ENCODE measurements at places on chromosomes 12 and 14.

DNA sequence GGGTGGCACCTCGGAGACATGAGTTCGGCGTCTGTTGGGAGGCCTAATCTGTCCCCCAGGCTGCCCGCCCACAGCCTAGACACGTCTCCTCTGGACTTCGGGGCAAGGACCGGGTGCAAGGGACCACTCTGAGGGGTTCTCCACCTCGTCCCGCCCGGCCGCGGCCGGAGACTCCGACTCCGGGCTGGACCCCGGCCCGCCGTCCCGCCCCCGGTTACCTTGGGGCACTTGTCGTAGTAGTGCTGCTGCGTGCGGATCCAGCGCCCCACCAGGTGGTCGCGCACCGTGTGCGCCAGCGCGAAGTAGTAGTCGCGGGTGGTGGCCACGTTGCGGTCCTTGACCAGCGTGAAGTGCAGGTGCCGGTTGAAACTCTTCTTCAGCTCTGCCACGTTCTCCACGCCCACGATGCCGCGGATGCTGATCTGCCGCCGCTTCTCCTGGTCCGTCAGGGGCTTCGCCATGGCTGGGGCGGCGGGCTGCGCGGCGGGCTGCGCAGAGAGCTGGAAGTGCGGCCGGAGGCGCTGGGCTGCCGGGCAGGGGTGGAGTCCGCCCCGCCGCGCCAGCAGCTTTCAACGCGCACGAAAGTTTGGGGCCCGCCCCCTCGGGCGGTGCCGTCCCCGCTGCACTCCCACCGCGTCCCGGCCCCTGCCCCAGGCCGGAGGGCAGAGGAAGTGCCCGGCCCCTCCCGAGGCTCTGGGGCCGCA is at the start of gene PYGL:
Gene PYGL (minus strand): TSS at position 541 of the 704 bp plus-strand sequence. CDS start 80 bp downstream, at position 461.
- peak; percentile 28 for DNase-seq

DNA sequence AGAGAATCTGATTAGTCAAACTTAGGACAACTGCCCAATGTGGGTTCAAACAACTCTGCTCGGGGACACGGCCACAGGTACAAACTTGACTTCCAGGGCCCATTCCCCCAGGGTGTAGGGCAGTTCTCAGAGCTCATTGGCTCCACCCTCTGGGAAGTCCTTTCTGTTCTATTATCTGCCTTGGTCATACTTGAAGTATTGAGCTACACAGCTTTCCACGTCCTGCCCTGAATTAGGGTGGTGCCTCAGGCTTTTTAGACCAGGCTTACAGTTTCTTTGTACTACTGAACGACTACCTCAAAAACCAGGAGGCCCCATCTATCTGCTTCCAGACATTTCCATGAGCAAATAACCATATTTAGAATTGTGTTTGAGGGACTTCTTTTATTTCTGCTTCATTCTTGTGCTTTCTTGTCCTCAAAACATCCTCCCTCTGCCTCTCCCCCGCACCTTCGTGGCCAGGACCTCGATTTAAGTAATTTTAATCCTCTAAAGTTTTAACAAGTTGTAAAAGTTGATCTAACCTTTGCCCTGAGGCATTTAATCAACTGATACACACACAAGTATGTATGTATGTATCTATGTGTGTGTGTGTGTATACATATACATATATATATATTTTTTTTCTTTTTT is 281.7 kb upstream of the AMIGO2 start:
- peak; percentile 84 for DNase-seq

GRCh38 chr12:96220902-96221301 is 26.7 kb downstream of the ELK3 start:
- DNase-seq = no peak

DNA sequence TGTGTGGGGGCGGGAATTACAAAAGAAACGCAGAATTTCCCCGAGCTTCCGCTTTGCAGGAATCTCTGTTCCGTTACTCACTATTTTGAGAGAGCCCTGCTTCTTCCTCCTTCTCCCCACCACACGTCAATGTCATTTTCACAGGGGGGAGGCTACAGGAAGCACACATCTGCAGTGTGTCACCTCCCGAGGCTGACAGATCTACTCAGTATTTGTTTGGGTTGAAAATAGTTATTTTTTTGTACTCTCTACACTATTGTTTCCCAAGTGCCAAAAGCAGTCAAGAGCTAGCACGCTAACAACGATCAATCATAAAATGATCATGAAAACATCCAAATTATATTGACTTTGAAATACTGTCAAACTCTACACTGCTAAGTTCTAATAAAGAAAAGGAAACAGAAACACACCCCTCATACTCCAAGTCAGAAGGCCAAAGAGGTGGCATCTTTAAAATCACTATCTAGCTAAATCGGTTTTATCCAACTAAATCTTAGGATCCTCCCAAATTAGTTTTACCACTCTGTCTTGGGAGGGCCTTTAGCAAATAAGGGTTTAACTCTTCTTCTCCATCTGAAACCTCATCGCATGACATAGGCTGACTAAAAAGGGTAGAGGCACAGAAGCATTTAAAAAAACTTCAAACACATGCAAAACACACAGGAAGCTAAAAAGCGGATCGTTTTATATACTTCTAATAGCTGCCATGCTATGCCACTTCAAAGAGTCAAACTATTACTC is 51.8 kb downstream of the FOXN3 start:
- peak; percentile 87 for DNase-seq

DNA sequence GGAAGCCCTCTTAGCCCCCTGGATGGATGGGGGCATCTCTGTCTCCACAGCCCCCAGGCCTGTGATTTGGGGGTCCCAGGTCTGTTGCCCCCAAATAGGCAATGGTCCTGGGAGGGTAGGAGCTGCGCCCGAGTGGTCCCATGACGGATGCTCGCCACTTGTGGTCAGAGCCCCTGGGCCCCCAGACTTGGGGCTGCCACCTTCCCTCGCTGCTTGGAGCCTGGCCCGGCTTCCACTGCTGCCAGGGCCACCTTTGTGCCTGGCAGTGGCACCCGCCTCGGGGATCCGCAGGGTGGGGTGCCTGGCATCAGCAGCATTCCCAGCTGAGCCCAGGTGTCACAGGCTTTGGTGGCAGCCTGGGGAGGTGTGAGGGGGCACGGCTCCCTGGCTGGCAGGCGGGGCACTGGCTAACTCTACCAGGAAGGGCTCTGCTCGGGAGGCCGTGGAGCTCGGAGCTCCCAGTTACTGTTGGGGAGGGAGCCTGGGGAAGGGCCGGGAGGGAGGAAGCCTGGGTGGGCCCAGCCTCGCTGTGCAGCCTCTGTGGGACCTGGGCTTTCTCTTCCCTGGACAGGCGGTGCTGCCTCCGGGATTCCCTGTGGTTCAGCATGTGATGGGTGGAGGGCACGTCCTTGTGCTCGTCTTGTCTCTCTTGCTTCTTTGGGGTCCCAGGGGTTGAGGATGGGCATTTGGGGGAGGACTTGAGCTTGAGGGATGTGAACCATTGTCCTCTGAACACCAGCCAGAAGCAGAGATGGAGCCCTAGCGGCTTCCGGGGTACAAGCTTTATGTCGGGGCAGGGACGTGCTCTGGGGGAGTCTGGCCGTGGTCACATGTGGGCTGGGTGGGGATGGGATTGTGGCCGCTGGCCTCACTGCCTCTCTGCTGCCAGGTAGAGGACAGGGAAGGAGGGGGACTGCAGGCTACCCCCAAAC is 5.4 kb downstream of the KIF26A start:
- no peak for DNase-seq

- no peak for DNase-seq
These were observed 15.3 kb downstream of the MEG3 start for GRCh38 chr14:100841066-100841760.

DNA sequence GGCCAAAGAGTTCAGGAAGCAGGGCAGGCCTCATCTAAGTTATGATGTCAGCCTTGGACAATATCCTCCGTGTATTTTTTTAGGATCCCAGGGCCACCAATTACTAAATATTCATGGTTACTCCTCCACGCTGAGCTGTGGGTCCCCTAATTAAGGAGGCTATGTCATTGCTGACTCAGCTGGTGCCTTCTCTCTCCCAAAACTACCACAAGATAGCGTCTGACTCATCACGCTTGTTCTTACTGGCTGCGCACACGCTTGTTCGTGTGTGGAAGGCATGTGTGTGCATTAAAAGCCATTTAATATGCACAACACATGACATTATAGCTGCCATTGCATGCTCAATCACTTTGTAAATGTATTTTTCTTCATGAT is 78.3 kb downstream of the GSC start:
- DNase-seq = no peak

DNA sequence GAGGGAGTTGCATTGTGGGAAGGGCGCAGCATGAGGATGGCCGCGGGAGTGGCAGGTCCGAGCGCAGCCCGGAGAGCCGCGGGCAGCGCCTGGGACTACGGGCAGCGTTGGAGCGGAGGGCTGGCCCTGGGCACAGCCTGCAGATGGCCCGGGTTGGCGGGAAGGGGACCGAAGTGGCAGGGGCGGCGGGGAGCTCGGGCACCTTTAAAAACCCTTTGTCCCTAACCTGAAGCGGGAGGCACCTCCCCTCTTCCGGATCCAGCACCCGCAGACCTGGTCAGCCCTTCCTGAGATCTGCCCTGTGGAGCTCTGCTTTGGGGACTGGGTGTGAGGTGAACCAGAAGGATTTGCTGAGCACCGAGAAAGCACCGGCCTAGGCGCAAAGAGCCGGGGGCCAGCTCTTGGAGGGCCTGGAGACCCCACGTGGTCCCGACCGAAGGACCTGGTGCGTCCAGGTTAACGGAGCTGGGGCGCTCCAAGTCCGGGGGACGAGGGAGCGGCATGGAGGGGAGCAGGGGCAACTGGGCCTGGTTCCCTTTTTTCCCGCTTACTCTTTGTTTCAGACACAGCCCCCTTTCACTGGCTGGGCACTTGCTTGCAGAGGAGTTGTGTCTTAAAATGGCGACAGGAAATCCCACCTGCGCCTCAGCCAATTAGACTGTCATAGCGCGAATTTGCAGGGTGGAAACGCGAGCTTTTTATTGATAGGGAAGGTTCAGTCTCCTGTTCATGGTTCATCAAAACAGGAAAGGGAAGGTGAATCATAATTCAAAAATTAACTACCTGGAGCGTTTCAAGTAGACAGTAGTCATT is 792 bp upstream of the SLC38A1 start:
- DNase-seq = peak; percentile 90

DNA sequence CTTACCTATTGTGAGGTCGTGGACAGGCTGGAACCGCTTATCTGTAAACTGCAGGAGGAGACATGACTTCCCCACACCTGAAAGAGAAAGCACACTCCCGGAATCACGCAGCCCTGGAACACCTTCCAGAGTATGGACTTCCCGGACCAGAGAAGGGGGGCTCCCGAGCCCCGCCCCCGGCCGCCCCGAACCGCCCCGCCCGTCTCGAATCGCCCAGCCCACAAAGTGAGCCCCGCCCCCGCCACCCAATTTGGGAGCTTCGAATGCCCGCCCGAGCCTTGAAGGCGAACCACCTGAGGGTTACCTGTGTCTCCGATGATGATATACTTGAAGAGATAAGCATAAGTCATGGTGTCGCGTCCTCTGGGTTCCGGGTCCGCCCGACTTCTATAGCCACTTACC is 235 bp downstream of the RAB2B start:
- no peak for DNase-seq

GRCh38 chr14:87869619-87870583 is 123.1 kb downstream of the GALC start:
- peak; percentile 22 for DNase-seq

- DNase-seq = peak; percentile 29
These were observed 38.1 kb downstream of the HNRNPC start for GRCh38 chr14:21231020-21231652.

DNA sequence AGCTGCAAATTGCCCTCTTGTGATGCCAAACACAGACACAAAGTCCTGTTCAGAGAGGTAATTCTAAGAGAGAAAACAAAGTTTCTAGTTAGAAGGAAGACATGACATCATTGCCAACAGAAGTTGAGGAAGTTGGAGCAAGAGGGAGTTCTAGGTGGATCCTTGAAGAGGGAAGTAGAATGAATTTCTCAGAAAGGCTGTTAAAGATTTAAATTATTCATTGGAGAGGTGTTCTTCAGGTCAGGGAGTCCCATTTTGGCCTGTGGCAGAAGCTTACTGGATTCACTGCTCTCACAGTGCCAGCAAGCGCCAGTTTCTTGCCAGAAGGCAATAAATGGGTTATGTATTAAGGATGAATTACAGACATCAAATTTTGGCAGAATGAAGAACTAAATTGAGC is 15.3 kb downstream of the TSFM start:
- no peak for DNase-seq

GRCh38 chr12:130133851-130134562 is 28.3 kb upstream of the FZD10 start:
- no peak for DNase-seq

DNA sequence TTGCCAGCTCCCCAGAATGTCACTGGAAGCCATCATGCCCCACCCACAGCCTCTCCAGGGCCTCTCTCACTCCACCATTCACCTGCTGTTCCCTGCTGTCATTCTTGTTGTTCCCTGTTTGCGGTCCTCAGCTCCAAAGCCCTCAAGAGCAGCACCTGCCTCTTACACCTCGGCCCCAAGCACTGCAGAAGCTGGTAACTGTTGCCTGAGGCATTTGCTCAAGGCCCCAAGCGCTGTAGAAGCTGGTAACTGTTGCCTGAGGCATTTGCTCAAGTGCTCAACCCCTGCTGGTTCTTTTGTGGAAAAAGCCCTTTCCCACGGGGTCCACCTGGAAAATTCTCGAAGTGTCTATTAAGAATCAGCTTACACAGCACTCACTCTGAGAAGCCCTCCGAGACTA is 78.0 kb downstream of the ARL6IP4 start:
- no peak for DNase-seq

DNA sequence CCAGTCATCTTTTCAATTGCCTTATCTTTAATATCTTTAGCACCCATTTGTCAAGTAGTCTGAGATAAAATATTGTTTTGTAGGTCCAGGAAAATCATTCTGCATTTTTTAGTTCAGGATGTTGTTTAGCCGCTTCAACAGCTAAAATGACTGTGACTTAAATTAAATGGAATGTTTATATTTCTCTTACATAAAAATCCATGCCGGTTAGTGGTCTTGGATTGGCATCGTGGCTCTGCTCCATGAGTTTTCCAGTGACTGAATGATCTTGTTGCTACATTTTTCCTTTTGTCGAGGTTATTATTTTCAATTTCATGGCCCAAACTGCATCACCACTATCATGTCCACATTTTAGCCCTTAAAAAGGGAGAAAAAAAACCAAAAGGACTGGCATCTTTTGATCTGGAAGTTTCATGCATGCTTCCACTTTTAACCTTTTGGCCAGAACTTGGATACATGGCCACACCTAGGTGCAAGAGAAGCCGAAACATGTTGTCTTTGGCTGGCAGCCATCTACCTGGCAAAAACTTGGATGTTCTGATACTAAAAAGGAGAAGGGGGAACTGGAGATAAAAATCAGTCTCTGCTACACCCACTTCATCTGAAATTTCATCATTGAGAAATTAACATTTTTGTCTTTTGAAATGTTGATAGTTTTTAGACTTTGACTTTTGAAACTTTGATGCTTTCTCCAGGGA is 142.4 kb downstream of the OTOGL start:
- no peak for DNase-seq

DNA sequence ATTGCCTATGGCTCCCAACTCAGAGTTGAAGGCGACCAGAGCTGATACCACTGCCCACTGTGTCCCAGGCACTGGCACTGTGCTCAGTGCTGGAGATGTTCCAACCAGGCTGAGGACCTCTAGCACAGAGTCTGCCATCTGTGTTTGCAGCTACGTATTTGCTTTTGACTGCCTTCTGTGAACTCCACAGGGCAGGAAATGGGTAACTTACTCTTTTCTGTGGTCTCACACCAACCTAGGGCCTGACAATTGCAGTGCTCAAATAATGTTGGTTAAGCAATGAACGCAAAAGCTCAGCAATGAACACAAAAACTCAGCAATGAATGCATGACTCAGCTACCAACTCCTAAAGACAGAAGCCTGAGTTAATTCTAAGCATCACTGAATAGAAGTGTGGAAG is 202.8 kb downstream of the NUAK1 start:
- no peak for DNase-seq

Data from activated CD4-positive, alpha-beta T cell treated with anti-CD3 and anti-CD28 coated beads, Interleukin-10, Interleukin-2, amounts not matched to agents 100 ng/mL and 50 ng/mL, durations not matched to agents 16 hours and 8 hours (primary cell).